ENCODE measurements at places on chromosomes 7 and 10.

- DNase-seq: no peak
These were observed 10.3 kb downstream of the ADRB1 start for GRCh38 chr10:114053946-114054345.

DNA sequence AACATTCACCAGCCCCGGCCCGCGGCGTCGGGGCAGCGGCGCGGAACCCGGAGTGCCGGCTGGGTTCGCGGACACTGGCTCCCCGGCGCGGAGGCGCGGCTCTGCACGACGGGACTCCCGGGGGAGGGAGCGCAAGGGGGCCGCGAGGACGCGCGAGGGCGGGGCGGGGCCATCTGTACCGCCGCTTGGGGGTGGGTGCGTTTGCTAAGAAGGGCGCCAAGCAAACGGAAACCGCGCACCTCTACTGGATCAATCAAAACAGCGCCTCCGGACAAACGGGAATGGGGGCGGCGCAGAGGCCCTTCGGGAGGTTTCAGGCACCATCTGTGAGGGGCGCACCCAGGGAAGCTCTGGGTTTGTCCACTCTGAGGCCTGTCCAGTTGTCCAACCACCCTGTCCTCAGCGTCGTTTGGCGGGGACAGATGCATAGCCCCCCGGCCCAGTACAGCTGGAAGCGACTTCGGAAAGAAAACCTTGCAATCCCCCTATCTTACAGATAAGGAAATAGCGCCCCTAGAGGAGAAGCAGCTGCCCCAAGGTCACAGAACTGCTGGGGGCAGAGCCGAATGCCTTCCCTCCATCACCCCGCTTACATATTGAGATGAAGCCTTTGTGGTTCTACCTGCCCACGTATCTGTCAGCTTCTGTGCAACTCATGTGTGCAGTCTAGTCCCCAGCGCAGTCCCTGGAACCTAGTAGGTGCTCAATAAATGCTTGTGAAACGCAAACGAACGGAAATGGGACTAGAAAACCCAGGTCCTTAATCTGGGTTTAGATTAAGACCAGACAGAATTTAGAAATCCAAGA, 10.7 kb upstream of the SLIT1 start:
- DNase-seq: peak; percentile 46

GRCh38 chr7:44979481-44980392, 922 bp upstream of the MYO1G start:
- no peak for DNase-seq

- DNase-seq: no peak
These were observed 55.9 kb downstream of the DGKI start for GRCh38 chr7:137790828-137791227.

GRCh38 chr10:93337309-93337721, 144.8 kb downstream of the MYOF start:
- no peak for DNase-seq

DNA sequence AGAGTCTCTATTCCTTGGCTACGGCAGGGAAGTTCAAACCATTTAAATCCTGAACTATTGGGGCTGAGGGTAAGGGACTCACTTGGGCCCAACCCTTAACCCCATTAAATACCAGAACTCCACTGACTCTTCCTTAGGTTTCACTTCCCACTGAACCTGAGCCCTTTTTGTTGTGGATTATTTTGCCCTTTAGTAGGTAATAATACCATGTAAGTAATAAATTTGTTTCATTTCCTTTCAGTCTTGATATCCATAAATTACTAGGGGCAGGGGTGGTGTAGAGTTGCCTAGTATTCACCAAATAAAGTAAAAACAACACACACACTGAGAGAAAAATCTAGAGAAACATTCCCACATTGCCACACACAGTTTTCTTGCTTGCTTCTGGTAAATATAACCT, 352.0 kb downstream of the PCDH15 start:
- DNase-seq: no peak

DNA sequence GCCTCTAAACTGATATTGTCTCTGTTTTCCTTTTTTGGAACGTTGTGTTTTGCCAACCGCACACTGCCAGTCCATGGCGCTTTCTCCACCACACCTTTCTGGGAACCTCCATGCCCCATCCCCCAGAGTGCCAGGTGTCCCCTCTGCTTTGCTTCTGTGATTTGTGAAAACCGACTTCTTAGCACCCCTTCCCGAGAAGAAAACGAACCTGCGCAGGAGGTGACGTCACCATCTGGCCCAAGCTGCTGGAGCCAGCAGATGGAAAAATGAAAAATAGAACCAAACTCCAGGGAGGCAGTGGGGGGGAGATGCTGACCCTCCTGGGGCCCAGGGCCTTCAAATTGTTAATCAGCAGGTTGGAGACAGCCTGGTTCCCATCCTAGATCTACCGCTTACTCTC, 103.8 kb downstream of the HTR5A start:
- DNase-seq: no peak

GRCh38 chr7:4797858-4798705, 22.7 kb downstream of the AP5Z1 start:
- peak; percentile 24 for DNase-seq
